HepG2 (cell line): ENCODE measurements at places on chromosomes 6 and 20.

- peaks cover 13% of the 10 kb centered on the region for H3K4me1 ChIP-seq
- no peak for DNase-seq
- H3K4me3 ChIP-seq: no peak overlapping the region
- peaks cover 9% of the 10 kb centered on the region; the same call in 1 of the 3 replicates for H3K36me3 ChIP-seq
Observed at GRCh38 chr20:41359541-41360011, 7.0 kb downstream of the EMILIN3 start.

- DNase-seq: no peak
- no peak overlapping the region for H3K4me3 ChIP-seq
- peaks cover 10% of the 10 kb centered on the region for H3K4me1 ChIP-seq
Observed at GRCh38 chr6:158353883-158354877, 41.9 kb downstream of the TULP4 start.

DNA sequence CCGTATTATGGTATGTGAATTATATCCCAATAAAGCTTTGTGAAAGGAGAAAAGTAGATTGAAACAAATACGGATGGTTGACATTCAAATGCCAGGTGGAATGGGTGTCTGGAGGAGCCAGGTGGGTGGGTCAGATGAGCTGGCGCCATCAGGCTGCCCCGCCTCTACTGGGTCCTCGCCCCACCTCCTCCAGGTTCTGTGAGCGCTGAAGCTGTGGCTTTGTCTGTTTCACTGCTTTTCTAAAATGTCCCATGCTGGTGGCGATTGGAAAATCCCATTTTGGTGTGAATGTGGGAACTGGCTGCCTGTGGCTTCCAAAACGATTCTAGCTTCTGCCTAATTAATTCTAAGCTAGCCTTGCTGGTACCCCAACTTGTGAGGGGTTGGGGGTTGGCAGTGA, 16.5 kb downstream of the DUSP22 start:
- no peak for DNase-seq
- no peaks in the 10 kb centered on the region for H3K27me3 ChIP-seq
- H3K4me1 ChIP-seq: no peaks in the 10 kb centered on the region

- H3K4me3 ChIP-seq: no peak overlapping the region
- H3K4me1 ChIP-seq: no peaks in the 10 kb centered on the region
- no peaks in the 10 kb centered on the region for H3K36me3 ChIP-seq
- no peak overlapping the region for H3K27ac ChIP-seq
Observed at GRCh38 chr6:84615113-84615850, 149.1 kb downstream of the TBX18 start.

DNA sequence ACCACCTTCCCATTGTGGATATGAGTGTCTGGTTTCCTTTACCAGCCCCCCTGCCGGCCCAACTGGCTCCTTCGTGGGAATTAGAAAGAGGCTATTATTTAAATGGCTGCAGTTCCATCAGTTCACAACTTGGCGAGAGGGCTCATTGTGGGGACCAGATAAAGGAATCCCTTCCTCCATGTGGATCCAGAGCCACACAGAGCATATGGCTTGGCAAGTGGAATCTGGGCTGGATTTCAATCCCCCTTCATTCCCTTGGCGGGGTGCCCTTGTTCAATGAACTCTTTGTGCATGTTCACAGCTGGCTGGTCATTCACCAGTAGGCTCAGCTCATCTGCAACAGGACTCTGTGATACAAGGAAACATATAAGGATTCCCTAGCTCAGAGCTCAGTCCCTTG, 140.6 kb downstream of the OPN5 start:
- H3K4me3 ChIP-seq: no peak overlapping the region
- peaks cover 5% of the 10 kb centered on the region; the same call in 1 of the 2 replicates for H3K36me3 ChIP-seq
- no peak overlapping the region for H3K27ac ChIP-seq
